ENCODE measurements at places on chromosomes 5 and 9. TPM values are rescaled to one million over a fixed set of nuclear protein-coding genes. Genes with fewer than 3 reads are reported as not detected.

ARHGEF28 gene
- 8.1 TPM for total RNA-seq

UQCRQ gene
- total RNA-seq: 105 TPM

MEF2C gene
- 10.1 TPM for total RNA-seq

LTC4S gene
- 0.59 TPM for total RNA-seq

EIF4EBP3 gene
- total RNA-seq: 0.28 TPM

SLC34A1 gene
- total RNA-seq: not detected

MYO10 gene
- 264 TPM for total RNA-seq
